ENCODE measurements at places on chromosomes 11 and 22.

DNA sequence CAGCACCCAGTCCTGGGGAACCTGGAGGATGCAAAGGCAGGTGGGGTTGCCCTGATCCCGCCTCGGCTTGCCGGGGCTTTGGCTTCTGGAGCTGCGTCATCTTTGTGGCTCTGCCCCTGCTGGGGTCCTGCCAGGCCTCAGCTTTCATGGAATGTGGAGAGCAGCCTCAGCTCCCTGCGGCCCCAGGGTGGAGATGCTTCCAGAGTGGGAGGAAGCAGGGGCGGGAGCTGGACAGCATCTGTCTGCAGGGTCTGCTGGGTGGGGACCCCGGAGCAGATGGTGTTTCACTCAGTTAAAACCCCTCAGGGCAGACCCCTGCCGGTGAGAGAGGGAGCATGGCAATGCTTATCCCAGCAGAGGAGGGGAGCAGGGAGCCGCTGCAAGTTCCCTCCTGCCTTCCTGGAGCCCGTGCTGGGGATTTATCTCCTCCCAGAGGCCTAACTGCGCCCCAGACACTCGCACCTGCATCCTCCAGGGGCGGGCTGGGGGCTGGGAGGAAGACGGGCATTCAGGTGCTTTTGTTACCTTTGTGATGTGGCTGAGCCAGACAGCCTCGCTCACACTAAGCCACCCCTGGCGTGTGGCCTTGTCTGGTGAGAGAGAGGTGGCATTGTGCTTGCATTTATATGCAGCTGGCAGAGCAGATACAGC, 15.7 kb downstream of the GRIK4 start:
- no peak for DNase-seq

GRCh38 chr22:40416636-40417035, 46.2 kb downstream of the SGSM3 start:
- no peak for DNase-seq

DNA sequence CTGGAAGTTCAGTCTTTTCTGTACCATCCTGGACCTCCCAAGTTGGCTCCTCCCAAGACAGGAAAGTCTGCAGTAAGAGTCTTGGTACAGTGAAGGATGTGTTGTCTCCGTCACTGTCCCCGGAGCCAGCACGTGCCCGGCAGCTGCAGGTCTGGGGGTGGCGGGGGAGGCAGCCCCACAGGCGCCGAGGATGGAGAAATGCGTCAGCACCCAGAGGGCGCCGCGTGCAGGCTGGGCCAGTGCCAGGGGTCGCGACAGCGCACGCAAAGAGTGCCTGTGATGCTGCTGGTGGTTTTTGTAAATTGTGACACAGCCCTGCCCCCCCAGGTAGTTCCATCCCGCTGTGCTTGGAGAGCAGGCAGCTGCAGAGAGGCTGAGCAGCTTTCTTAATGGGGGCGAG, 1200.5 kb downstream of the BRD1 start:
- DNase-seq = no peak

- DNase-seq = no peak
Measured at GRCh38 chr11:2105511-2105910, 33.7 kb downstream of the IGF2 start.

DNA sequence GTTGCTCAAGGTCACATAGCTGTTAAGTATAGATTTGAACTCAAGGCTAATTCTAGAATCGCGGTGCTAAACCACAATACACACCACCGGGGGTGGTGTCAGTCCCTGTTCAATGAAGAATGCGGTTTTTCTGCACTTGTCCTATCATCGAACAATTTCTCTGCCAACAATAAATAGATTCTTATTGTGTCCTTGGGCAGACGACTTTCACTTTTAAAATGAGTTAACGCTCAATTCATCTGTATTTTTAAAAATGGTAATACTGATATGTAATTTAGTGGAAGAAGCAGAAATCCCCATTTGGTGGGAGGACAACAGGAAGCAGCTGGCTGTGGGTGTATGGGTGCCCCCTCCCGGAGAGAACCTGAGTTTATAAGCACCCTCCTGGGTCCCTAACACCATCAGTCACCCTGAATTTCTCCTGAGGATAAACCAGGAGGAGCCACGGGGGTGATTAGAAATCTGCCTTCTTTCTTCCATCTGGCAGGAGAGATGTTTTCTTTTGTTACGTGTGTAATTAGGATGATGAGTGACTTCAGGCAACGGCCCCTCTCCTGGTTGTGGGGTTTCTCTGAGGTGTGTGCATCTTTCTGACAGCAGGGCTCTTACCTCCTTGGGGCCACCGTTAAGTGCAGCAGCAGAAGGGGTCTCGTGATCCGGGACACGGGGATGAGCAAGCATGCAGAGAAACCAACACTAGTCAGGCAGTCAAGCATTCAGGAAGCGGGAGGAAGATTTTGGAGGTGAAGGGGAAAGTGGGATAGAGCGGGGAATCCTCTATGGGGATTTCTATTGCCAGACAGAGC, 87.7 kb downstream of the GRAMD1B start:
- DNase-seq = no peak

DNA sequence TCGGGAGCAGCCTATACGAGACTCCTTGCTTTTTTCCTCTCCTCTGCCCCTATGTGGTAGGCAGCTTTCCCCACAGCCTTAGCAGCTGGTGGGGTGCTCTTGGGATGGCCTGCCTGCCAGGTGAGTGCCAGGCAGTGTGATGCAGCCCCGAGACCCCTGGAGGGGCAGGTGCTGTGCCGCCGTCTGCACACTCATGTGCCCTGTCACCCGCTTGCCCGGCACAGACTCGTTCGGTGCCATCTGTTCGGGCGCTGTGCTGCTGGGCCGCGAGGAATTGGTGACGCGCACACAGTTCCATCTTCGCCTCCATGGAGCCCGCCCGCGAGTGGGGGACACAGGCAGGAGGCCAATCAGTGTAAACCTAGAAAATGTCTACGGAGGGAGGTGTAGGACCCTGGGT, 15.1 kb downstream of the TRMU start:
- no peak for DNase-seq

GRCh38 chr22:24007253-24008021, 2.2 kb upstream of the GSTT4 start:
- no peak for DNase-seq

DNA sequence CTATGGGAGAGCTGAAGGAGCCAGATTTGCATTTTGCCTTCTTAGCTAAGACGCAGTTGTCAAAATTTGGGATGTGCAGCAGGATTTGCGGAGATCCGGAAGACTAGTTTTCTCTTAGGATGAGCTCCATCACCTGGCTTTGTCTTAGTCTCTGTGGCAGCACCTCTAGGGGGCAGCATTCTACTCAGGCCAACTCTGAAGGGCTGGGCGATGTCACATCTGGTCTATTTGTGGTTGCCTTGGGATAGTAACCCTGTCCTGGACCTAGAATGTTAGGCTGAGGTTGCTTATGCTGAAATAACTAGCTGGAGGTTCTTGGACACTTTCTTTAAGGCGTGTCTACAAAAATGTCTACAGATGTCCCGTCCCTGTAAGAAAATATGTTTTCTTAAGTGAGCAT, 116.2 kb downstream of the FAT3 start:
- DNase-seq = peak; percentile 62

DNA sequence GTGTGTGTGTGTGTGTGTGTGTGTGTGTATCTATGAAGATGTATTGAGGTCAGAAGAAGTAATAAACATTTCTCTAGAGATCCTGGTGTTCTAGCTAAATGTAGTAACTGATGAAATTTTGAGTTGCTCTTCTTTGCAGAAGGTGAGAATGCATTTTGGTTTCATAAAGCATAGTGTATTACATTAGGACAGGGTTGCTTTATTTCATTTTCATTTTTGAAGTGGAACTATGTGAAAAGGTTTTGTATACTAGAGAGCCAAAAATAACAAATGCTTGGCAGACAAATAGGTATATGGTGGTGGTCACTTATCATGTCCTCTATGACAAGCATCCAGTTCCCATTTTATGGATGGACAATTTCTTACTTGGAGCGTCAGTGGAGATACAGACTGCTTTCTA, 99.0 kb downstream of the CASP12 start:
- no peak for DNase-seq

DNA sequence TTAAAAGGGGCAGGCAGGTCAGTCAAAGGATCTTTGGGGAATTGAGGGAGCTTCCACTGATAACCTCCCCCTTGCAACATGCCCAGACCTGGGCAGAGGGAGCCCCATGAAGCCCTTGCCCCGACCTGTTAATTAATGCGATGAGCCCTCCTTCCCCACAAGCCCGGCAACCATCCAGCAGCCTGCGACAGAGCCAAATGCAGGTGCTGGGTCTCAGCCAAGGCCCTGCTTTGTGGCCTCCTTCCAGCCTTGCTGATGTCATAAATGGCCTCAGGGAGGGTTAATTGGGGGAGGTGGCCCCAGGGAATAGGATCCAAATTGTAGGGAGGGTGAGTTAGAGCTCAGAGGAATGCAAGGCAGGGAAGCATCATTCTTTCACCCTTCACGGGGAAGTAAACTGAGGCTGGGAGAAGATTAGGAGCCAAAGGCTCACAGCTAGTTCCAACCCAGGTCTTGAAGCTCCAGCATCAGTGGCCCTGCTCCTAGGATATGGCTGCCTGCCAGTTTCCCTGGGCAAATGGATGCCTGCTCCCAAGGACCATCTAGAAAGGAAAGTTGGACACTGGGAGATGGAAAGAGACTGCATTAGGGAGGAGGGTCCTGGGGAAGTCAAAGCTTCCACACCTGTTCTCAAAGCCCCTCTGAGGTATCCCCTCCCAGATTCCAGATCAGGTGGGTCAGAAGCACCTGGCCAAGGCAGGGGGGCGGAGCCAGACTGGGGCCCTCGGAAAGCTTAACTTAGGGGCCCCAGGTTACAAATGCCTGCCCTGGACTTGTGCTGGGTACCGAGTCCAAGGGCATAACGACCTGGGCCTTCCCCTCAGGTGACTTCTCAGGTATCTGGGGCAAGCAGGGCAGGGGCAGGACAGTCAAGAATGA, 34.1 kb downstream of the LMO1 start:
- no peak for DNase-seq

DNA sequence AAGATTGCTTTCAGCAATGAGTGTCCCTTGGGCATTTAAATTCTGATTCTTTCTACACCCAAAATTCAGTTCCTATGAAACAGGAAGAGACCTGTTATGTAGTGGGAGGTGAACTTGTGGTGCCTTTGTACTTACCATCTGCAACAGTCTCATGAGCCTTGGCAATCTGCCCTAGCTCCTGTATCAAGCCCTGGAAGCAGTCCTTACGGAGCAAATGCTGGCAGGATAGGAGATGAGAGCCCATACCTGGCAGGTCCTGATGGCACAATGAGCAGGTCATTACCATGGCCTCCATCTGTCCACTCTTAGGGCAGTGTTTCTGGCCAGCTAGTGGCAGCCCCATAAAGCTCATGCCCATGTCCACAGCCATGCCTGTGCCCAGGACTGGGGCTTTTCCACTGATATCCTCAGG, 10.8 kb downstream of the TRIM66 start:
- no peak for DNase-seq

GRCh38 chr11:14309425-14310192, 49.4 kb downstream of the RRAS2 start:
- no peak for DNase-seq

DNA sequence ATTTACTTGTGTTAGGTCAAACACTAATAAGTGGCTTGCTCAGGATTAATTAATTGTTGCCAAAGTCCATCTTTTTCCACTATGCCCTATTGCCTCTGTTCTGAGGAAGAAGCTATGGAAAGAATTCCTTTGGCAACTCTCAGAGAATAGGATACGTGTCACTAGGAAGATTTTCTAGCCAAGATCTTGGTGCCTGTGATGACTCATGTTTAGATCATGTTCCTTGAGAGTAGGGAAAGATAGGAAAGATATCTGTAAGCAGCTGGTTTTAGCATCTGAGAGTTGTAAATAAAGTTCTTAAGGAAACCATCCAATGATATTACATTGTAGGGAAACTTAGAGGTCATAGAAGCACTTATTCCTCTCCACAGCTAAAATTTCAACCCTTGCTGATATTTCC, 15.7 kb downstream of the SLN start:
- peak; percentile 91 for DNase-seq

DNA sequence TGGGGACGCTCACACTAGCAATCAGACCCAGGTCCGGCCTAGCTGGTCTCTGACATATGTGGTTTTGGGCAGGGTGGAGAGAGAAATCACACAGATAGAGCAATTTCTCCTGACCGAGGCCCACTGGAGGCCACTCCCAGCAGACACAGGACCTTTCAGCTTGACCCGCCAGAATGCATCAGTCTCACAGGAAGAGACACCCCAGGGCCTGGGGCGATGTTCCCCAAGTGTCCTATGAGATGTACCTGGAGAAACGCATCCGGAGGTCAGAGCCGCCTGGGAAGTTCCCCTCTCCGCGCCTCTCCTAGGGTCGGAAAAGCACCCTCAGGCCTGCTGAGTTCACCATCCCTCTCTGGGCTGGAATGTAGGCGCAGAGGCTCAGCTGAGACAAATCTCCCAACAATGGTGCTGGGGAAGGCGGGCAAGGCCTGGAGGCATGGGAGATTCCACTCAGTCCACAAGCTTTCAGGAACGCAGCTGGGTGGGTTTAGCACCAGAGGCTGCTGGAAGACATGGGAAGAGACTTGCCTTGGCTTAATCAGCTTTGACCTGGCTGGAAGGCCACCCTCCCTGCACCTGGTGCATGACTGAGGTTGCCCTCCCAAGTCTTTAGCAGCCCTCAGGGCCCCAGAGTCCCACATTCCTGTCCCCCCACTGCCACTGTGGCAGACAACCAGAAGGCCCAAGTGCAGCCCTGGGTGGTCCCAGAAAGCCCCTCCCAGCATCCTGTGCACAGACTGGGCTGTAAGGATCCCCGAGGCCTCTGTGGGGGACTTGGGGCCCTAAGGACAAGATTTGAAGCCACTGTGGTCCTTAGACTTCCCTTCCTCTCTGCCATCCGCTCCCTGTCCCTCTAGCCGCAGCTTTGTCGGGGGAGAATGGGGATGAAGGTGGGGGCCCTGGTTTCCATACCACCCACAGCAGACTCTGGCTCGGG, 57.5 kb downstream of the RTL6 start:
- DNase-seq = peak; percentile 98

- no peak for DNase-seq
Measured at GRCh38 chr22:44196731-44197131, 16.0 kb downstream of the PARVG start.

DNA sequence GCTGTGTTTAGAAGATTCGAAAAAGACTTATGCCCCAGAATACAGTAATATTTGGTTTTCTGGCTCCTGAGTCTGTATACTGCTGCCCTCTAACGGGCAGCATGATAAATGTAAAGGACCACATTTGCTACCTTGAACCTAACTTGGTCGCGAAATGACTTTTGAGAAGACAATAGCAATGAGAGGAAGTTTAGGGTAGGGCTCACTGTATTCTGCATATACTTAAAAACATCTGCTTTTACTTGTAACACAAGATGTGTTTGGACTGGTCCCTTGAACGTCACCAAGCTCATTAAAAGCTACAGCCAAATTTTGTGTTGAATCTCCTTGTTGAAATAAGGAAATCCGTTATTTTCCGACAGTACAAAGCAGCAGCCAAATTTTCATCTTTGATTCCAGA, 309.1 kb downstream of the SWAP70 start:
- peak; percentile 73 for DNase-seq

- no peak for DNase-seq
Measured at GRCh38 chr11:128763224-128763623, 69.4 kb downstream of the FLI1 start.
